Occipital lobe (tissue), 3 donors: ENCODE measurements at places on chromosomes 7 and 10. TPM values are rescaled to one million over a fixed set of nuclear protein-coding genes. Genes with fewer than 3 reads are reported as not detected.

Gene GARS1
- 47.1 TPM for total RNA-seq

Gene TFAM
- 53.0 TPM for total RNA-seq

Gene GSTO2
- total RNA-seq: 0.62 TPM

Gene NUTM2B
- total RNA-seq: 2.3 TPM

Gene HOXA4
- not detected for total RNA-seq

Gene GFRA1
- total RNA-seq: 4.7 TPM

Gene PIP
- total RNA-seq: not detected

Gene CDCA7L
- 26.7 TPM for total RNA-seq

Gene GTF2IRD1
- total RNA-seq: 16.1 TPM

Gene DPYSL4
- 40.6 TPM for total RNA-seq

Gene GOLGA7B
- 11.9 TPM for total RNA-seq

Gene FZD1
- total RNA-seq: 10.0 TPM

Gene NRCAM
- total RNA-seq: 112 TPM

Gene APBB1IP
- 0.94 TPM for total RNA-seq

Gene DRGX
- total RNA-seq: not detected

Gene EPHA1
- total RNA-seq: not detected

Gene CCDC146
- total RNA-seq: 15.4 TPM

Gene CYP2E1
- total RNA-seq: 10.5 TPM

Gene PLEKHS1
- not detected for total RNA-seq

Gene LLCFC1
- total RNA-seq: not detected

Gene CLCN1
- under 0.01 TPM for total RNA-seq

Gene FAM241B
- total RNA-seq: 10.1 TPM

Gene ASAH2B
- 9.8 TPM for total RNA-seq

Gene SPDYE16
- not detected for total RNA-seq

Gene WNT16
- 1.2 TPM for total RNA-seq

Gene ITGB8
- 109 TPM for total RNA-seq

Gene FRMD4A
- 153 TPM for total RNA-seq

Gene ECHDC3
- total RNA-seq: 5.6 TPM

Gene SPDYE2B
- total RNA-seq: not detected

Gene TMEM225B
- not detected for total RNA-seq

Gene OR2A42
- total RNA-seq: not detected

Gene SPAG6
- total RNA-seq: 1.2 TPM

Gene ABCB1
- 14.7 TPM for total RNA-seq
